NCI-H1930 (cell line): ENCODE measurements at places on chromosomes 2 and 18.

DNA sequence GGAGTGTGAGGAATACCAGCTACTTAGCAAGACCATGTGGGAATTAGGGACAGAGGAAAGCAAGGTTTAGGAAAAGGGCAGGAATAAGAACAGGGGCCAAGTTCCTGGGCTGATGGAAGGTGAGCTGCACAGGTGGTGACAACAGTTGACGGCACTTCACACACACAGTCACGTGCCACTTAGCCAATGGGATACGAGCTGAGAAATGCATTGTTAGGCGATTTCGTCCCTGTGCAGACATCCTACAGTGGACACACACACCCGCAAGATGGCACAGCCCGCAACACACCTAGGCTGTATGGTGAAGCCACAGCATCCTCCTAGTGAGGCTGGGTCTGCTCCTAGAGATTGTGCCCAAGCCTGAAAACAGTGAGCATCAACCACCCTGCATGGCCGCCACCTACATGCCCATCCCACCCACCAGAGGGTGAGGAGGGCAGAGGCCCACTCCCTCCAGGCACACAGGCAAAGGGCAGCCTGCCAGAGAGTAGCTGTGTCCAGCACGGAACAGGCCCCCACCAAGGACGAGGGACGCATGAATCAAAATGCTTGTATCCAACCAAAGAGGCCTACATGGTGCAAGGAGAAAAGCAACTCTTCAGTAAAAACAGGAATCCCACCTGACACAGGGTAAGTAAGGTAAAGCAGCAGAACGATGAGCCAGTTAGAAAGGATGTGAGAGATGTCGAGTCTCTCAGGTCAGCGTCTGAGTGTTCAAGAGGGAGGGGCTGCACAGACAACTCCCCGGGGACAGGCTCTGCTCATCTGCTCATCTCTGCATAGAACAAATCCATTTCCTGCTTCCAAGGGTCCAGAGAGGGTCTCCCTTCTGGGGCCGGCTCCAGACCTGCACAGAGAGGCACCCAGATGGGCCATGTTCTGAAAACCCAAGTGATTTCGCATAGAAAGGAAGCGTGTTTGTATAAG lies 51.3 kb downstream of the ZNF516 start:
- DNase-seq = no peak

GRCh38 chr2:237900891-237901831 lies 41.7 kb downstream of the RAMP1 start:
- DNase-seq = no peak

GRCh38 chr2:71157124-71157793 lies 26.8 kb downstream of the MPHOSPH10 start:
- no peak for DNase-seq

- DNase-seq = no peak
Measured at GRCh38 chr2:202278944-202279343, 13.4 kb downstream of the NOP58 start.

DNA sequence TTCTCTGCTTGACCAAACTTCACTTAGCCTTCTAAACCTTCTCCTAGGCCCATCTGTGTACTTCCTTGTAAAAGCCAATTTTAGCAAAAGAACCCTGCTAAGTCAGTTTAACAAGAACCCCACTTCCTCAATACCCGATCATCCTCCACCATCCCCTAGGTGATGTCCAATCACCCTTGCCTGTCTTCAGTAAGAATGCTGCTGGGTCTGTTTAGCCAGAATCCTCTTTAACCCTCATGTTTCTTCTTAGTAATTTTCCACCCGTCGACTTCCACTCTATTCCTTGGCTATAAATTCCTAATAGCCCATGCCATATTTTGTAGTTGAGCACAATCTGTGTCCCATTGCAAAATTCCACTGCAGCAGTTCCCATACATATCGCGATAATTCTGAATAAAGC lies 780.0 kb upstream of the RAB6C start:
- no peak for DNase-seq

GRCh38 chr18:22935431-22935830 lies 2.3 kb downstream of the RBBP8 start:
- no peak for DNase-seq

DNA sequence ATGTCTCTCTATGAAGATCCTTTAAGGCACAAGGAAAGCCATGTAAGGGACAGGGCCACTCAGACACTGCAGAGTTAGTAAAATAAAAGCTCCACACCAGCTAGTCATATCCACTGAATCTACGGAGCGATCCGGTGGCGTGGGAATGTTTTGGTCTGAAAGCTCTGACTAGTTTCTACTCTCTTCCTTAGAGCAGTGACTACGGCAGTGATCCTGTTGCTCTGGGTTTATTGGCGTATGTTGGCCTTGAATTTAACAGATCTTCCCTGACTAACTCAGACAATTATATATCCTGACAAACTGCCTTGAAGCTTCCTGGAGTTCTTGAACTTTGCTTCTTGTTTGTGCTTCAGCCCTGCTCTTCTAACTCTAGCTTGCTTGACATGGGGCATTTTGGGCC lies 115.3 kb upstream of the FZD5 start:
- DNase-seq = no peak

- peak; percentile 9 for DNase-seq
Measured at GRCh38 chr2:176639671-176640070, 370.4 kb downstream of the MTX2 start.
